ENCODE measurements at places on chromosomes 16 and 17. TPM values are rescaled to one million over a fixed set of nuclear protein-coding genes. Genes with fewer than 3 reads are reported as not detected.

The PIK3R5 gene
- polyA plus RNA-seq, result 0.51 TPM

DNA sequence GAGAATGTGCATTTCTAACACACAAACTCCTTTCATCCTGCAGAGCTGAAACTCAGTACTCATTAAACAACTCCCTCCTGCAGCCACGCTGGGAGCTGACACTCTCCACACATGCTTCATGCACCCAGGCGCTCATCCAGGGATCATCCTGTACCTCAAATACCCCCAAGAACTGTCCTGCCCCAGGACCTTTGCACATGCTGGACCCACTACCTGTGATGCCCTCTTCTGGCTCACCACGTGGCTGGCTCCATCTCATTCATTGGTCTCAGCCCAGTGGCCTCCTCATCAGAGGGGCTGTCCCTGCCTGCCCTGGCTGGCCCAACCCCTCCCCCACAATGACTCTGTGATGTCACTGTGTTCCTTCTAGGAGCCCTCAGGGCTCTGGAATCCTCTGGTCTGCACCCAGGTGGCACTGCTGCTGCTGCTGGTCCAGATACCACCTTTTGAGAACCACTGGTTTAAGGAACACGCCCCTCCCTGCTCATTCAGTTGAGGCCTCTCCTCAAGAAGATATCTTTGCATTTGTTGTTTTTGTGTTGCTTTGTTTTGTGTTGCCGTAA lies 160.9 kb upstream of the FOXF1 start:
- DNase-seq, result no peak

- no peak for DNase-seq
These were observed 87.5 kb downstream of the SOCS1 start for GRCh38 chr16:11168386-11169051.

DNA sequence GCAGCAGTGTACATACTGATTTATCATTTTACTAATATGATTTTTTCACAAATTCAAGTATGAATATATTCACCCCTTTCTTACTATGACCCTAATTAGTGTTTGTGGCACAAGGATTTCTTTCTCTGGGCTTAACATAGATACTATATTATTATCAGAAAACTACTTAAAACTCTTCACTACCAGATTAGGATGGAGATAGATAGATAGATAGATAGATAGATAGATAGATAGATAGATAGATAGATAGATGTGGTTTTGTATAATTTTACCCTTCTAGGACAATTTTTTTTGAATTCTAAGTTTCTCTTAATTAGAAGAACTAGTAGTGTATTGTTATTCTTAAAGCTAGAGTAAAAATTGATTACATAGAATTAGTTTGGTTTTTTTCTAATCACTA lies 49.6 kb downstream of the VMP1 start:
- DNase-seq, result no peak

The CYGB gene
- polyA plus RNA-seq, result 13.4 TPM

DNA sequence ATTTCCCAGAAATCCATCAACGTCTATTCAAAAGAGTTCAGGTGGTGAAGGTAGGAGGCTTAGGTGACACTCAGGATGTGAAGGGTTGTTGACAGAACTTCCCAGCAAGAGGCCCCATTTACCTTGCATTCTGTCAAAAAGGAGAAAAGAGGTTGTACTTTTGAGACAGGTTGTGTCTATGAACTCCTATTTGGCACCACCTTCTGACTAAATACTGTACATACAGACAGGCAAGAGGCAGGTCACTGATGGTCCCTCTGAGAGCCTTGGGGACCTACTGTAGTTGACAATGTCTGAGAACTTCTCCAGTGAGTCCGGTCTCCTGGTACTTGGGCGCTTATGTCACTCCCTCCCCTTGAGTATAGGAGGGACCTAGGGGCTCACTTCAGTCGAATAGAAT lies 479.3 kb upstream of the ZFHX3 start:
- DNase-seq, result no peak

DNA sequence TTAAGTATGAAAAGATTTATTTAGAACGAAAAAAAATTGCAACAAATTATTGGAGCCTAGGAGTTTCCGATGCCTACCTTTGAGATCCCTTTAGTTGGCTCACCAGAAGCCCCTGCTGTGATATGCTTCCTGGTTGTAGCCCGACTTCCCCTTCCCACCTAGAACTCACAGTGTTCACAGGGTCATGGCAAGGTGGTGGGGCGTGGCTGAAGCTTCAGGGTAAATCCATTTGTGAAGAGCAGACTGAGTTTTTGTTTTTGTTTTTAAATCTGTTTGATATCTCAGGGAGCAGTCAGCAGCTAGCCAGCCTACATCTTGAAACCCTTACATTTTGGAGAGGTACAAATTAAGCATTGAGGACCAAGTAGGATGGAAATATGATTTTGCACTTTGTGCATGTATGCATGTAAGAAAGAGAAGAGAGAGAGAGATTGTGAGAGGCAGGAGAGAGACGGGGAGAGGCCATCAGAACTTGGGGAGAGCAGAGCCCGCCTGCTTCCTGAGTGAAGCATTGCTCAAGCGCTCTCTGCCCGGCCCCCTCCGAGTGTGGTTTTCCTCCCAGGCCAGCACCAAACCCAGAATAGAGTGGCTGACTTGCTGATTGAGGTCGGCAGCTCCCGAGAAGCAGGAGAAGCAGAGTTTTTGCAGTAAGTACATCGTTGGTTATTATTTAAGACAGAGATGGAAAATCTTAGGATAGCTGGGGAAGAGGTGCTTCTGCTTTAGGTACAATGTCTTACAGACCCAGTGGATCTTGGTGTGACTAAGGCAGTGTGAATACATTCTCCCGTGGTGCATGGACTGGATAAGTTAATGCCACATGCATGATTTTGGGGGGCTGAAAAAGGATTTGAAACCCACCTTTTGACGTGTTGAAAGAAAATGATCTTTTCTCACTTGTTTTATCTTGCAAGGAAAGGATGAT lies 64.2 kb downstream of the SPECC1 start:
- no peak for DNase-seq

DNA sequence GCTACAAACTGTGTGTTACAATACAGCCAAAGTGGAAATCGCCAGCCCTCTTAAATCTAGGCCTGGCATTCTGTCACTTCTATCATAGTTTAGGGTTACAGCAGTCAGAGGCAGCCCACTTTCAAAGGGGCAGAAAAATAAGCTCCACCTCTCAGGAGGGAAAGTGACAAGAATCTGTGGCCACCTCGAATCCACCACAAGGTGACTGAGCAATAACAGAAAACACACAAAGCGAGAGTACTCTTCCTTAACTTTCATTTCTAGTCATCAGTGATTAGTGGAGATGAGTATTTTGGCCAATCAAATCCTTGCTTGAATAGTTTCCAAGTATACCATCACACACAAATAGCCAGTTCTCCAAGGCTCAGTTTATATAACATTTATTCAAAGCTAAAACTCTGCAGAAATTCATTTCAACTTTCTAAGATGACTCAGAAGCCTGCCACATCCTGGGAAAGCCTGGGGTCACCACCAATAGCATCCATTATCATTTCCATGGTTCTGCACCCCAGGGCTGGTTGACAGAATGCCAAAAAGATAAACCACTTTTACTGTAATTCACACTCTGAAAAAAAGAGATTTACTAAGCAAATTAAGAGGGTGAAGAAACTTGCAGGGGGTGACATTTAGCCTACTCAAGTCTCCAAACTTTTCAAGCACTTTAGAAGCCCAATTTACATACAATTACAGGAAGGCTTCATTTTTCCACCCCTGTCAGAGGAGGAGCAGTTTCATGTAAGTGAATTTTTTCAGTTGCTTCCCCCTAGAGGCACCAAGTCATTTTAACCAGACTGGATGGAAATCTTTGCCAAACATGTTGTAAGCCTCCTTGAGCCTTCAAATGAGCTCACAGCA lies 66.8 kb downstream of the SALL1 start:
- DNase-seq, result no peak

DNA sequence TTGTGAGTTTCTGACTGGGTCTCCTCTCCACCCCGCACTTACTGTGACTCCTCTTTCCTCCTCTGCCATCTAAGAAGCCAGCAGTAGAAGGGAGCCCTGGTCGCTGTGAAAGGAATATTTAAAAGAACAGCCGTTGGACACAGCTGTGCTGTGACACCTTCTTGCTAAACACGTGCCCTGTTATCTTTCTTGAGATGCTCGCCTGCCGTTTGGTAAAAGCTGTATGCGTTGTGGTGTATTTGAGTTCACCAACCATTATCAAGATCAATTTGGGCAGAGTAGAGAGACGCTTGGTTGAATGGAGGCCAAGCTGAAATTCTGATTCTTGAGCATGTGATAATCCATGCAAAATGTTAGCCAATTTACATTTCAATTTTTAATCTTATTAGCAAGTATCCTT lies 3.8 kb downstream of the GID4 start:
- no peak for DNase-seq

The RRAD gene
- 2.1 TPM for polyA plus RNA-seq

DNA sequence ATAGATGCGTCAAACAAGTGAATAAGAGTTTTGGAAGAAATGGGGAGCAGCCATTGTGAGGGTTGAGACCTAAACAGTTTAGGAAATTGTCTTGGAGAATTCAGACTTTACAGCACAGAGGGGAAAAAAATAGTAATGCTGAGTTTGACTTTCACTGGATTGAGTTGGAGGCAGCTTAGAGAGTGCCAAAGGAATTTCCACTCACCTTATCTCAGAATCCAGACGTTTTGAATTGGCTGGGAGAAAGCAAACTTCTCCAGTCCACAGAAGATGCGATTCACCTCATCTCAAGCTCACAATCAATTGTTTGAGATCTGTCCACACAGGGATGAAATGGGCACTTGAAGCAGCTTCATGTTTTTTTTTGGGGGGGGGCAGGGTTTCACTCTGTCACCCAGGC lies 663.5 kb upstream of the SALL1 start:
- DNase-seq, result no peak

- DNase-seq, result no peak
These were observed 41.5 kb upstream of the CDH5 start for GRCh38 chr16:66324815-66325515.

DNA sequence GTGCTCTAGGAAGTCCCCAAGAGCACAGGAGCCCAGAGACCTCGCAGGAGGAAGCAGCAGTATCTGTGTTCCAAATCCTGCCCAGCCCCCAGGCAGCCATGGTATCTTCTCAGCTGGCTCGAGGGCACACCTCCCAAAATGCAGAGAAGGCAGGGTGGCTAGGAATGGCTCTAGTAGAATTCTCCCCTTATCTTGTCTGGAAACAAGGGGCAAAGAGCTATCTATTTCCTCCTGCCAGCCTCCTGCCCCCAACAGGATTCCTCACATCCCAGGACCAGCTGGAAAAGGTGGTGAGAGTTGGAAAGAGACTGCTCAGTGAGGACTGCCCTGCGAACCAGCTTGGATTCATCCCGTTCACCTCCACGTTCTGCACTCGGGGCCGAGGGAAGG lies 8.6 kb upstream of the TSPOAP1 start:
- DNase-seq, result no peak

The IGF2BP1 gene
- 20.4 TPM for polyA plus RNA-seq

- no peak for DNase-seq
These were observed 184.8 kb upstream of the GSE1 start for GRCh38 chr16:85428168-85428898.

The PIPOX gene
- polyA plus RNA-seq, result 12.7 TPM

The MRPL28 gene
- 58.9 TPM for polyA plus RNA-seq

GRCh38 chr17:14007951-14008350 lies 61.4 kb upstream of the COX10 start:
- no peak for DNase-seq

DNA sequence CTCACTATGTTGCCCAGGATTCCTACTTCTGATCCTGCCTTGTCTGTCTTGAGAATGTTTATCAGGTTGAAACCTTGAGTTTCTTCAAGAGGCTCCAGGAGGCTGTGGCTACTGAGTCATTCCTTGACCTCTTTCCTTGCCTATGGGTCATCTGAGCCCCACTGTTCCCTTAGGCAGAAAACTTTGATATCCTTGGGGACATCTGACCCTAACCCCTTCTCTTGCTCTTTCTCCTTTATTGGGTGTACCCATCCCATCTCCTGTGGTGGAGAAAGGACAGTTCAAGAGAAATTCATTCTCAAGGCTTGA lies 12.5 kb downstream of the ARL4D start:
- no peak for DNase-seq

DNA sequence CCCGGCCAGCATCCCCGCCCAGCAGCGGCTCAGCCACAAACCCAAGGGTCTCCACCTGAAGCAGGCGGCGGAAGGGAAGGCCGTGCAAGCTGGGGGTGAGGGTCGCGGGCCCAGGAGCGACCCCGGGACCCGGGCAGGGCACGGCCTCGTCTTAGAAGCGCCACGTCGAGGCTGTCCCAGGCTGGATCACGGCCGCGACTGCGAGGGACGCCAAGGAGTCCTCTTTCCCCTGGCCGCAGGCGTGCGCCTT lies 538 bp upstream of the CCNF start:
- no peak for DNase-seq

- no peak for DNase-seq
These were observed 15.9 kb upstream of the CBX2 start for GRCh38 chr17:79761894-79762589.

The SMIM36 gene
- 0.06 TPM for polyA plus RNA-seq

- no peak for DNase-seq
These were observed 8.6 kb downstream of the MAPT start for GRCh38 chr17:45902892-45903346.

The RASL10B gene
- 10.2 TPM for polyA plus RNA-seq

- no peak for DNase-seq
These were observed 5.0 kb downstream of the UNC45B start for GRCh38 chr17:35152421-35153140.

- DNase-seq, result no peak
These were observed 415.9 kb upstream of the ERCC4 start for GRCh38 chr16:13503960-13504635.

GRCh38 chr16:31696968-31697743 lies 169.5 kb downstream of the AHSP start:
- no peak for DNase-seq

DNA sequence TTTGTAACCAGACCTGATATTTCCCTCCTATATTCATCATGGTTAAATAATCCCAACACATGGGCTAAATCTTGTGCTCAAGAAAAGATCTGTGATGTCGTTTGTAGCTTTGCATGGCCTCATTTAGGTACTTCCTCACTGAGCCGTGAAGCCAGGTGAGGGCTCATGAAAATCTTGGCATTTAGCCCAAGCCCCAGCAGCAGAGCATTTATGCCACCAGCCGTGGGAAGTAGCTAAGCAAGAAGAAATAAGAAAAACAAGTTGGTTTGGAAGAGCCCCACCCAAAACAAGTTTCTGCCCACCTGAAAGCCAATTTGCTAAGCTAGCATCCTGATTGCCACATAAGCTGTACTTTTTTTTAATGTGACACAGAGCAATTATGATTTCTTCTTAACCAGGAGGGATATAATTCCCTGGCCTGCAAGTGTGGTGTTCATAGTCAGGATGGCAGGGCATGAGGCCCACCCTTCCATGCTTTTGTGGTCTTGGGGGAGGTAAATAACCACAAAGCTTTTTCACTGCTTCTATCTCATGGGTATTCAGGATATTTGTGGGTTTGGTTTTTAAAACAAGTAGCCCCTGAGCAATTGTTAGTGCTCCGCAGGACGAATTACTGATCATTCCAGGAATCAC lies 10.5 kb downstream of the TMIGD1 start:
- no peak for DNase-seq

The CA7 gene
- polyA plus RNA-seq, result 0.25 TPM

The CLEC18A gene
- polyA plus RNA-seq, result 56.3 TPM

GRCh38 chr17:82559566-82560251 lies 40.2 kb downstream of the FOXK2 start:
- no peak for DNase-seq

The ADAD2 gene
- polyA plus RNA-seq, result not detected

GRCh38 chr17:310111-311010 lies 42.2 kb downstream of the RPH3AL start:
- DNase-seq, result no peak

The CLN3 gene
- 24.1 TPM for polyA plus RNA-seq

- DNase-seq, result no peak
These were observed 528.4 kb upstream of the TOM1L1 start for GRCh38 chr17:54372069-54372749.

The CDK12 gene
- polyA plus RNA-seq, result 48.3 TPM

The CDH13 gene
- polyA plus RNA-seq, result 16.2 TPM
